ENCODE measurements at places on chromosomes 13 and 19.
A peak's percentile ranks its signal among the peaks of the same experiment; 100 is the strongest.

GRCh38 chr19:2726904-2727639 is 5.9 kb upstream of the DIRAS1 start:
- no peak for DNase-seq

- DNase-seq = no peak
These were observed 11.6 kb upstream of the GTF2F2 start for GRCh38 chr13:45108716-45109101.

- DNase-seq = peak; percentile 65
These were observed 35.1 kb downstream of the LCP1 start for GRCh38 chr13:46146898-46147297.

- peak; percentile 70 for DNase-seq
These were observed 4.2 kb downstream of the TUBGCP3 start for GRCh38 chr13:112583592-112584277.

DNA sequence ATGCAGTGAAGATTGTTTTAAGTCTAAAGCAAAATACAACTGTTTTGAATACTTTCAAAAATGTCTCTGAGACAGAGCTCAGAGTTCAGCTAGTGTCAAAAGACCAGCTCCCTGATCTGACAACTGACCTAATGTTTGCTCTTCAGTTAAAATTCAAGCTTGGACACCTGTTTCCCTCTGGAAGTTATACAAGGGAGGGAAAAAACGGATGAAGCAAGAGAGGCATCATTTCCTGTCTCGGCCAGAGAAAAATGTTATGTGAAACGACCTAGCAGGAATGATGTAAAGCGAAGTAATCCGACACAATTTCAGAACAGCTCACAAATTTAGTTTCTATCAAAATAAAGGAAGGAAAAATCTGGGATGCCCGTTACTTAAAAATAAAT is 59.4 kb downstream of the ZAR1L start:
- DNase-seq = no peak

- DNase-seq = no peak
These were observed 82.9 kb downstream of the ZNF737 start for GRCh38 chr19:20482721-20483120.

DNA sequence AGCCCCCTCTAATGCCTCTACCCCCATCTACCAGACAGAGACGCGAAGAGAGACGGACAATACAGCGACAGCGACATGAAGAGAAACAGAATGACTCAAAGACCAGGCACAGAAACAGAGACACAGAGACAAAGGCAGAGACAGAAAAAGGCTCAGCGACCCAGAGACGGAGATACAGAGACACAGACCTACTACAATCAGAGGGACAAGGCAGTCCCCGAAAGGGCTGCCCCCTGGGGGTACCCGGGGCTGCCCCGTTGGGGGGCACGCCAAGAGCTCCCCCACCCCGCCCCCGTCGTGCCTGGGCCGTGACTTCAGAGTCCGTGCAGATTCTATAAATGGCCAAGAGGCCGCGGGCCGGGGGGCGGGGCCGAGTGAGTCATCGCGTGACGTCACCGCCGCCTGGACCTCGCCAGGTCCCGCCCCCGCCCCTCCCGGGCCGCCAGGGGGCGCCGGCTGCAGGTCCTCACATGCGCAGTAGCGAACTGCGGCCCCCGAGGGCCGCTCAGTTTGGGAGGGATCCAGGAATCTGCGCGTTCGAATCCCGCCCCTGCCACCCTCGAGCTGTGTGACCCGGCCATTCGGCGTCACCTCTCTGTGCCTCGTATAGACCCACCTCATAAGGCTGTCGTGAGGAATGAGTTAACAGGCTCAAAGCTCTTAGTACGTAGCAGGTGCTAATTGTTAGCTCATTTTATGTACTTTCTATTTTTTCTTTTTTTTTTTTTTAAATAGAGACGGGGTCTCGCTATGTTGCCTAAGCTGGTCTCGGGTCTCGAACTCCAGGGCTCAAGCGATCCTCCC is 2.7 kb upstream of the CNN1 start:
- peak; percentile 85 for DNase-seq

GRCh38 chr13:44257796-44258195 is 115.8 kb upstream of the SERP2 start:
- no peak for DNase-seq

DNA sequence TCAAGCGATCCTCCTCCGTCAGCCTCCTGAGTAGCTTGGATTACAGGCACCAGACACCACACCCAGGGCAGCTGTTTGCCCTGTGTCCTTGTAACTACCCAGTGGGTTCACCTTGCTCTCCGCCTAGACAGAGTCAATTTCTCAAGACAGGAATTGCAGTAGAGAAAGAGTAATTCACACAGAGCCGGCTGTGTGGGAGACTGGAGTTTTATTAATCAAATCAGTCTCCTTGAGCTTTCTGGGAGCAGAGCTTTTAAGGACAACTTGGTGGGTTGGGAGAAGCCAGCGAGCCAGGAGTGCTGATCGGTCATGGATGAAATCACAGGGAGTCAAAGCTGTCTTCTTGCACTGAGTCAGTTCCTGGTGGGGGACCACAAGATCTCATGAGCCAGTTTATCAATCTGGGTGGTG is 20.6 kb upstream of the ADGRE1 start:
- no peak for DNase-seq

DNA sequence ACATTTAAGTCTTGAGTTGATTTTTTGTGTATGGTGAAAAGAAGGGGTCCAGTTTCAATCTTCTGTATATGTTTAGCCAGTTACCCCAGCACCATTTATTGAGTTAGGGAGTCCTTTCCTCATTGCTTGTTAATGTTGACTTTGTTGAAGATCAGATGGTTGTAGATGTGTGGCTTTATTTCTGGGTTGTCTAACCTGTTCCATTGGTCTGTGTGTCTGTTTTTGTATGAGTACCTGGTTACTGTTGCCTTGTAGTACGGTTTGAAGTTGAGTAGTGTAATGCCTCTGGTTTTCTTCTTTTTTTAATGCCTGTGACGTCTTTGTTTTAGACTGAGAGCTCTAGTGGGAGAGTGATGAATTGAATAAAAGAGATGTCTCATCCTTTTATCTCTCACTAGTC is 83.2 kb downstream of the NBEA start:
- DNase-seq = no peak

- DNase-seq = peak; percentile 24
These were observed 35.7 kb upstream of the MATK start for GRCh38 chr19:3821857-3822364.

- DNase-seq = no peak
These were observed 776 bp upstream of the LENG1 start for GRCh38 chr19:54160182-54160811.

GRCh38 chr19:17255150-17255621 is 9.4 kb downstream of the USHBP1 start:
- DNase-seq = no peak

GRCh38 chr13:40475617-40476016 is 190.8 kb downstream of the FOXO1 start:
- no peak for DNase-seq

DNA sequence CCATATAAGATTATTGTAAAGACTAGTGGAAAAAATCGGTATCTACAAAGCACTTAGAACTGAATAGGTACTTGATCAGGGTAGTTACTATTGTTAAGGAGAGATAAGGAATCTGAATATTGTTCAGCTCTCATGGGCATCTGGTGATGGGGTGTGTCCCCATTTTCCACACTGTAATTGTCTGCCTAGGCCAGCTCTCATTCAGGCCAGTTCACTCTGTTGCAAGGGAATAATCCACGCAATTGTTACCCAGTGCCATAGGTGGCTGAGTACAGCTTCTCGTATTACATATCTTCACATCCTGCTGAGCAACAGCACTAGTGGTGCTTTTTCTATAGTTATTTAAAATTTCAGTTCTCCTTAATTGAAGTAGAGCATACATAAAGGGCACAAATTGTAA is 45.6 kb upstream of the C13orf42 start:
- DNase-seq = no peak

GRCh38 chr13:103157016-103157415 is 90.8 kb upstream of the SLC10A2 start:
- DNase-seq = no peak

- no peak for DNase-seq
These were observed 529.3 kb downstream of the IRS2 start for GRCh38 chr13:109256866-109257760.

DNA sequence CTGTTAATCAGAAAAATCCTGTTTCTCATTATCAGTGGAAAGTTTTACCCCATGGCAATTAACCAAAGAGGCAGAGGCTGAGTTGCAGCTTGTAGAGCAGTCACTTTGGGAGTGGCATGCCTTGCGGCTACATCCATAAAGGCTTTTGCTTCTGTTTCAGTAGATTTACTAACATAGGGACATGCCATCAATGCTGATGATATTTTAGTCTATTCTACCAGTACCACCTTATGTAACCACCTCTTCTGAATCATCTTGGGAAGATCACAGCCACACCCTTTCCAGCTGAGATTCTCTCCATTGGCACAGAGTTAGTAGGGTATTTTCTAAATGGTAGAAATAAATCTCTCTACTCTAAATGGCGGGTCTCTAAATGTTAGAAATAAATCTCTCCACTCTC is 37.5 kb downstream of the POSTN start:
- no peak for DNase-seq

GRCh38 chr13:108940121-108940520 is 310.7 kb downstream of the MYO16 start:
- no peak for DNase-seq

GRCh38 chr13:106143392-106143791 is 392.1 kb downstream of the EFNB2 start:
- no peak for DNase-seq

- no peak for DNase-seq
These were observed 3.4 kb downstream of the LAIR2 start for GRCh38 chr19:54506079-54506478.

DNA sequence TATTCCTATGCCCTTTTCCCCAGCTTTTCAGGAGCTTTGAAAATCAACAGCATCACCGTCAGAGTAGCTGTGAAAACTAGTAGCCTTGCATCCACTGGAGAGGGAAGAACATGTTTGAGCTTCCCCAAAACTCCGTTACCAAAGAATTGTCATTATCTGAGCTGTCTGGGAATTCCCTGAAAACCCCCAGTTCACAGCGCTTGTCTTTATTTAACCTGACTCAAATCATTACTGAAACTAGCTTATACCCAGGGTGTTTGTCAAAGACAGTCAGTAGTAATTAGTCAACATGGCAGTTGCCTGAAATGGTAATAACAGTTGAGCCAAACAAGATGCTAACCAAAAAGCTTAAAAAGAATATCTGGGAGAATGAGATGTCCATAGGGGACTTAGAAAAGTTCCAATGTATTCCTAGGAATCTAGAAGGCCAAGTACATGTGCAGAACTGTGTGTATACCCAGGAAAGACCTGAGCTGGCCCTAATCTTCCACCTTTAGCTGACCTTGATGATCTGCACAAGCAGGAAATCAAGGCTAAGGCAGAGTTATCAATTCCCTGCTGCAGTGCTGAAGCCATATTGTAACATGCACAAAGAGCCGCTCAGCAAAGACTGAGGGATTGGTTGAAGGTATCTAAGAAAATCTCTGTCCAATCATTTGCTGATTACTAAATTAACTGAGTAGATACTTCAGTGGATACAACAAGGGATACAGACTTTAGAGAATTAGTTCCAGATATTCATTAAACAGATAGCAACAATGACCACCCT is 130.8 kb downstream of the KL start:
- DNase-seq = no peak

GRCh38 chr13:113142876-113143275 is 15.6 kb upstream of the PROZ start:
- no peak for DNase-seq

- no peak for DNase-seq
These were observed 11.6 kb downstream of the SHKBP1 start for GRCh38 chr19:40588110-40588854.

GRCh38 chr13:30862707-30863106 is 43.4 kb upstream of the MEDAG start:
- no peak for DNase-seq

GRCh38 chr13:98112456-98112855 is 30.4 kb upstream of the FARP1 start:
- DNase-seq = no peak

GRCh38 chr19:7535998-7536695 is 630 bp downstream of the PNPLA6 start:
- no peak for DNase-seq

DNA sequence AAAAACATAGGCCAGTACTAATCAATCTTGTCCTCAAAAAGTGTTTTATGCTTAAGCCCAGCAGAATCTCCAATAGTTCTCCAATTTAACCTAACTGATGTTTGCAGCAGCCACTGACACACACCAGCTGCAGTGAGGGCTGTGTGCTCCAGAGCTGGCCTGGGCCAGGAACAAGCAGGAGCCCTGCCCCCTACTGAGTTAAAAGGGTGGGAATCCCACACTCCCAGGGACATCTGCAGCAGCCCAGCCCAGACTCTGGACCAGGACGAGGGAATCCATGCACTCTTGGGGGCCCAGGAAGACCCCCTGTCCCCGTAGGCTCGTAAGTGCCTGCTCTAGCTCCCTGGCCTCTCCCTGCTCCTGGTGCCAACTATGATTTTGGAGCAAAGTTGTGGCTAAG is 91.5 kb upstream of the ATXN8OS start:
- no peak for DNase-seq

- DNase-seq = no peak
These were observed 2096.4 kb upstream of the PCDH20 start for GRCh38 chr13:63512095-63512494.

DNA sequence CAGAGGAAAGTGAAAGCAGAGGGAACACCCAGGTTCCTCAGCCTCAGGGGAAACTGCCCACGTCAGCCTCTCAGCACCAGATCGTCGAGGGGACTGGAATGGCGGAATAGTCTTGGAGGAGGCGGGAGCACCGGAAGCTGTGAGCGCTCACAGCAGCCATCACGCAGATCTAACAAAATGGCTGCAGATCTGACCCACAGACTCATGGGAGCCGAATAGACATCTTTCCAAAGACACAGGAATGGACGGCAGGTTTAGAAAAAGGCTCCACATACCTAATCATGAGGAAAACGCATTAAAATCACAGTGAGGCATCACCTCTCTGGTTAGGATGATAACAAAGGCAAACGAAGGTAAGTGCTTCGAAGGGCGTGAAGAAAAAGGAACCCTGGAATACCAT is 11.8 kb upstream of the LILRA2 start:
- DNase-seq = no peak

- DNase-seq = no peak
These were observed 22.1 kb downstream of the DPP9 start for GRCh38 chr19:4701557-4701956.

DNA sequence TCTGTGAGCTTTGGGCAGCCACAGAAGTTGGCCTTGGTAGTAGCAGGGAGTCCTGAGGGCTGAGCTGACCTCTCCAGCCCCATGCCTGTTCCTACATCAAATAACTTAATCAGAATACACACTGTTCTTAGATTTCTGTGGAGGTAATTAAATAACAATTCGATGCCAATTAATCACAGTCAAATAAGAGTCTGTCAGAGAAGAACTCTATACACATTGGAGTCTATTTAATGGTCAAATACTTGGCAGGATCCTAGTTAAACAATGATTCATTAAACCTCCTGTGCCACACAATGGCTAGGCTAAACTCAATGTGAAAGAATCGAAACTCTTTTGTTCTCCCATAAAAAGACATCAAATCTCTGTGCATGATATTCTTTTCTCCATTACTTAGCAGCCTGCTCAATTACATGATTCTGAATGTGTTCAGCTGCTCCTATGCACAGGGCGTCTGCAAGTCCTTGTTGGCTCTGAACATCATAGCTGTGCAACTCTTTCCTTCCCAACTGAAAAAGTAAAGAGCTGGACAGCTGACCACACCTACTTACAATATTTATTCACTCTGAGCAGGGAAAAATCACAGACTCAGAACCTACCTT is 173.1 kb downstream of the ABCC4 start:
- no peak for DNase-seq

GRCh38 chr13:113669755-113670341 is 2.8 kb downstream of the GRK1 start:
- DNase-seq = no peak
